SK-MEL-5 (cell line): ENCODE measurements at places on chromosomes 5 and 9. TPM values are rescaled to one million over a fixed set of nuclear protein-coding genes. Genes with fewer than 3 reads are reported as not detected.

DNA sequence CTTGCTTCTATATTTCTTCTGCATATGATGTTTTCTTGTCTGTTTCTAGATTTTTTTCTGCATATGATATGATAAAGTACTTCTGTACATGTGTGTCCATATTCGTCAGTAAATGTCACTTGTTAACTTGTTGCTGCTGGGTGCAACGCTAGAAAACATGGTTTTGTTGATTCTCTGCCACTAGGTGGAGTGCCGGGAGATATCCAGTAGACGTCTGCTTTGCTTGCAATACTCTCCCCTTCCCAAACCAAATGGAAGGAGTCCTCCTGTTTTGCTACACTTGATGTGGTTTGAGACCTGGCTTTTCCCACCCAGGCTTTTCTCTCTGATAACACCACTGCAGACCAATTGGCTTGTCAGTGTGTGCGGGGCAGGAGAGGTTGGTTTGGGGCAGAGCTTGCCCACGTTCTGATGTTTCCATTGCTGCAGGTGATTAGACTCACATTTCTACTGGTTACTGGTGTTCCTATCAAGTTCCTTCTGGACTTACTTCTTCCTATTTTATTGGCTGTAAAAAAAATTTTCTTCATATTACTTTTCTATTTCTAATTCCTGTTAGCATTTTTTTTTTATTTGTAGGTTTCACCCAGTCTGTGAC, 900.0 kb upstream of the CDH10 start:
- DNase-seq = peak; percentile 89

GRCh38 chr5:139422307-139422893, 16.9 kb downstream of the DNAJC18 start:
- DNase-seq = peak; percentile 84

DNA sequence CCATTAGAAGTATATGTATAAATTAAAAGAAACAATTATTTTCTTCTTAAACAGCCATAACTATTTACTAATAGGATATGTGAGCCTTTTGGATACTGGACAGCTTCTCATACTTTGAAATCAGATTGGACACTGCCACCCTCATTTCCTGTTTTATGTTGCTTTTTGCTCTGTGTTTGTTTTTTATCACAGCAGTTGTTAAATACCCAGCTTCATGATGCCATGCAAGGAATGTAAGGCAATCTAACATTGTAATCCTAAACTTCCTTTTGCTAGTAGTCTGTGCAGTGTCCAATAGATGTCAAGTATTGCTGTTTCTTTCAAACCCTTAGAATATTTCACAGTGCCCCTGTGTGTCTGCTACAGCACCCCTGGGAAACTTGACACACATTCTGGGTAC, 56.2 kb downstream of the CNTLN start:
- DNase-seq = no peak

Gene ALDH1A1
- total RNA-seq = 28.8 and 32.9 TPM in 2 replicates

DNA sequence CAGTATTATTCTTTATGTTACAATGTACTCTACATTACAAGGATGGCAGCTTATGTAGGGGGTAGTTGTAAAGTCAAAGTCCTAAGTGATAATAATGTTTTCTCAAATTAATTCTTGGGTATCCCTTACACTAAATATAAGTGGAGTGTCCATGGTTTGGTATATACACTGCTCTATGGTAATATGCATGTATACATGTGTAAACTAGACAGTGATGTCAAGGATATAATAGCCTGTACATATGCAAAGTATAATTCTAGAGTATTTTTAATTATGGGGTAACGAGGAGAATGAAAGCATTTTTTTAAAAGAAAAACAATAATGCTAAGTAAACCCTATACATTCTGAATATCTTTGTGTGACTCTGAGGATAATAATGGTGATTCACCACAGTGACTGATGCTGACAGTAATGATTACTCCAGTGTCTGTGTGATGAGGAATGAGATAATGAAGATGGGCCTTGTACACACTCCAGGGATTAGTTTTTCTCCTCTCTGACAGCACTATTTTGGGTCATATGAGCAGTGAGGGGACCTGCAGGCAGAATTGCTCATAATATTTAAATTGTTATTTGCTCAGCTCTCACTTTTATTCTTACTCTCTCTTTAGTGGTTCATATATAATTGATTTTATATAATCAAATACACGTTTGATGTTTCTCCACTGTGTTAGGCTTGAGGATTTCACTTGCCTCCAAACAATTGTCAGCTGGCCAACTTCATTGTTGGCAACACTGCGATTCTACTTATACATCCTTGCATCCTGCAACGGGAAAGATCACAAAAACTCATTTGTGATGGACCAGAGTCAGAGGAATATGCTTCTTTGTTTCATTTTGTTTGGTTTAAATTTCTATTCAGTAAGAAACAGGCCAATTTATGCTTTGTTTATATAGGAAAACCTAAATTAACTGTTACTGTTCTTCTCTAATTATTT, 88.2 kb downstream of the NREP start:
- DNase-seq = no peak

DNA sequence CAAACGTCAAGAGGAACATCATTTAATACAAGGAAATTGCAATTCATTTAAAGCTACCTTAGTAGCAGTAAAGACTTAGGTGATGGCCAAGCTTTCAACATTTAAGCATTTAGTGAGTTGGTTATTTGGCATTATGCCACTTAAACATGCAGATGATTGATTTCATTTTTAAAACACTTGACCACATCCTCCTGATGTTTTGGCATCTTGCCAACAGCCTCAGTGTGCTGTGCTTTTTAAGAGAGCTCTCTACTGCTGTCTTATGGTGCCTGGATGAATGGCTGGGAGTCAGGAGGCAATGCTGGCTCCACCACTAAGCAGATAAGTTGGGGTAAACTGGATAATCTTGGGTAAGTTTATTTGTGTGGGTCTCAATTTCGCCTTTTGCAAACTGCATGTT, 364.5 kb downstream of the MAN2A1 start:
- peak; percentile 50 for DNase-seq

GRCh38 chr9:4420351-4420750, 69.9 kb upstream of the SLC1A1 start:
- DNase-seq = no peak

GRCh38 chr5:66302344-66302743, 158.2 kb downstream of the SREK1 start:
- no peak for DNase-seq

DNA sequence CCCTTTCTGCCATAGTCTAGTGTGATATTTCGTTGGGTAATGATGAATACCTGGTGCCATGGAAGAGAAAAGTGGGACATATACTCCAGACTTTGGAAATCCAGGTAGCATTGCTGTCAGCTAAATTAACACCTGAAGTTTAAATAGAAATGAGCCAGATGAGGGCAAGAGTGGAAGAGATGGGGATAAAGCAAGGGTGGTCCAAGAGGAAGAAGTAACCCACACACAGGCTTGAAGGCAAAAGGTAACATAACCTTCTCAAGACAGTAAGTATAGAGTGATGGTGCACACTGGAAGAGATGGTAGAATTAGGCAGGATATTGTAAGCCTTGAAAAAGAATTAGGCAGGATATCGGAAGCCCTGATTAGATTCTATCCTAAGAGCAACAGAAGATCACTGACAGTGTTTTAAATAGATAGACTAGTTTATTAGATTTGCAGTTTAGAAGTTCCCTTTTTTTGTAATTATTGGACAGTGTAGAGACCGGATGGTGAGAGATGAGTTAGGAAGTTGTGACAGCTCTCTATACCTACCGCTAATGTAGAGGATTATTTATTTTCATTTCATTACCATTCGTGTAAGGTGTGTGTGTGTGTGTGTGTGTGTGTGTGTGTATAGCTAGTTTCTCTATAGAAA, 16.8 kb downstream of the ANXA1 start:
- no peak for DNase-seq

Gene EXD3
- total RNA-seq = 1.4 and 1.7 TPM in 2 replicates

DNA sequence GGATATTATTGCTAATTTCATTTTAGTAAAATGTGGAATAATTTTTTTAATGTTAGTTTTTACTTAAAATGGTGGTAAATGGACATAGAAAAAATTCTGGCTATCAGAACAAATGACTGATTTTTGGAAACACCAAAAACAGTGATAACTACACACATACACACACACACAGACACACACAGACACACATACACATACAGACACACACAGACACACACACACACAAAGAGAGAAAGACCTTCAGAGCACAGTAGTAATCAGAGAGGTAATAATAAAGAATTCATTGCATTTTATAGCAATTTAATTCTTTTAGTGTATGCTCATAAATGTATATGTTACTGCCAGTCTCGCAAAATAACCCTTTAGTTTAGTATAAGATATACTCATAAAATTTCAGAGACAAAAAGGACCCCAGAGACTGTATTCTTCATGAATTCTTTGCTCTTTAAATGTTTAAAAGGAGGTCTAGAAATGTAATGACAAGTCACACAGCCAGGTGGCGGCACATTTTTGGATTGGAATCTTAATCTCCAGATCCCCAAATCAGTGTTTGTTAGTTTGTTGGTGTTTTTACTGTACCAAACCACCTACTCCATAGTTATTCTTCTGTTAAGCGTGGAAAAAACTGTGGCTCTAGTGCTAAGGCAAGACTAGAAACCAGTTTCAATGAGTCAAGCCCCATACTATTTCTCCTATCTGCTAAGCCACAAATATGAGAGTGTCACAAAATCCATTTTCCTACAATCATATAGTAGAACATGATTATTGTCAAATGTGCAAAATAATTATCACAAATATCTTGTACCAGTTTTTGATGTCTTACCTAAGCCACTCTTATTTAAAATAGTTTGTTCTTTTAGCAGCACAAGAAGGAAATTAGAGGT, 109.9 kb downstream of the EDIL3 start:
- DNase-seq = peak; percentile 56

GRCh38 chr5:142740474-142741242, 29.5 kb upstream of the ARHGAP26 start:
- DNase-seq = no peak

DNA sequence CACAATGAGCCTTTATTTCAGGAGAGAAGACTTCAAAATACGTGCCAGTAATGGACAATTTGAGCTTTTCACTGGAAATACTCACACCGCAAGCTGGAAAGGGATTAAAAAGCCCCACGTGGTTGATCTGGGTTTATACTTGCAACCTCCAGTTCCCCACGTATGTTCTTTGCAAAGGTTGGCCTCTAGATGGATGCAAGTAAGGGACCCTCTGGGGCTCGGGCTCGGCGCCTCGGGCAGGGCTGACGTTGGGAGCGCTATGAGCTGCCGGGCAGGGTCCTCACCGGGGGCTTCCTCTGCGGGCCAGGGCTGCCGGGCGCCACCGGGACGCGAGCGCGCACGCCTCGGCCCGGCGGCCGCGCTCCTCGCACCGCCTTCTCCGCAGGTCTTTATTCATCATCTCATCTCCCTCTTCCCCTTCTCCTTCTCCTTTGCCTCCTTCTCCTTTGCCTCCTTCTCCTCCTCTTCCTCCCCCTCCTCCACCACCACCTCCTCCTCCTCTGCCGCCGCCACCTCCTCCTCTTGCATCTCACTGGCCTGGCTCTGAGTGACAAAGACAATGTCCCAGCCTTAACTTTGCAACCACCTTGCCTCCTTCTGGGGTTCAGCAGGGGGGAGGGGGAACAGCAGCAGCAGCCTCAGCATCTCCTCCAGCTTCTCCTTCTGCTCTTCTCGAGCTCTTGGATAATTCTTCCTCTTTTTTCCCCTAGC, 701 bp upstream of the ZNF462 start:
- DNase-seq = peak; percentile 38

- no peak for DNase-seq
Observed at GRCh38 chr5:159073026-159073425, 26.7 kb downstream of the EBF1 start.

Gene ACER2
- 1.4 and 2.5 TPM in 2 replicates for total RNA-seq

DNA sequence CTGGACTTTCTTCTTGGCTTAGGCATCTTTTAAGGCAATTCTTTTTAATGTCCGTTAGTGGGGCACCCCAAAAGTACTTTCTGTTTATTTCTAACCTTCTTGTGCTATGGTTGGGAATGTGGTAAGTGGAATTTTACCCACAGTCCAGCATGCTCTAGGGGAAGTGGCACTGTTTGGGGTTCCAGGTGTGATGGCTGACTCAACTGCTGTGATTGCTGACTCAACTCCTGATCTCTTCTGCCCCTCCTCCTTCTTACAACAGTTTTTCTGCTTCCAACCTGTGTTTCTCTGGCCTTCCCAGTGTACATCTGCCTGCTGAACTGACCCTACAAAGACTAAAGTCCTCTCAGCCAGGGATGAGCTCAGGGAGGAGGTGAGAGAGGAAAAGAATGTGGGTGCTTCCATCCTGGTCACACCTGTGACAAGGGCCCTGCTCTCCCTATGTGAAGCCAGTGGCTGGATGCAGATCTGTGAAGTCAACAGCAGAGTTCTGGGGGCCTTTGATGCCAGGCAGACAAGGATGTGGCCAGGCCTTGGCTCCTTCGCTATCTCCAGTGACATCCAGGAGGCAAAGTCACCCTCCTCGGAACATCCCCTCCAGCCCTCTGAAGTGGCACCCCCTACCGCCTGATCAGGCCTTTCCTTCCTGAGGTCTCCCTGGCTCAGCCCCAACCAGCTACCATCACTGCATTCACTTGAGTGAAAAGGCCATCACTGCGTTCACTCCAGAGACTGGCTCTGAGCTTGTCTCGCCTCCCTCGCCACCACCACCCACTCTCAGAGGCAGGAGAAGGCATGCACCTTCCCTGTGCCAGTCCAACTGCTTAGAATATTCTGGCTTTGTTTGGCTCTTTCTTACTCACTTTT, 72.2 kb downstream of the C5orf15 start:
- DNase-seq = no peak

- no peak for DNase-seq
Observed at GRCh38 chr9:91900055-91900796, 49.8 kb downstream of the ROR2 start.

- DNase-seq = no peak
Observed at GRCh38 chr9:14351221-14351836, 37.4 kb upstream of the NFIB start.

GRCh38 chr5:88682881-88683361, 200.1 kb downstream of the MEF2C start:
- DNase-seq = no peak

GRCh38 chr5:88269222-88269771, 652 bp upstream of the TMEM161B start:
- no peak for DNase-seq

- DNase-seq = no peak
Observed at GRCh38 chr9:92661743-92662142, 8.2 kb downstream of the IPPK start.

- no peak for DNase-seq
Observed at GRCh38 chr9:132062806-132063205, 16.9 kb downstream of the MED27 start.

GRCh38 chr5:23132231-23132630, 279.1 kb upstream of the CDH12 start:
- DNase-seq = no peak

- DNase-seq = no peak
Observed at GRCh38 chr5:38602641-38603040, 46.2 kb upstream of the LIFR start.

Gene BASP1
- 1.7 and 2.7 TPM in 2 replicates for total RNA-seq

GRCh38 chr5:173352366-173353349, 24.4 kb upstream of the STC2 start:
- DNase-seq = no peak

DNA sequence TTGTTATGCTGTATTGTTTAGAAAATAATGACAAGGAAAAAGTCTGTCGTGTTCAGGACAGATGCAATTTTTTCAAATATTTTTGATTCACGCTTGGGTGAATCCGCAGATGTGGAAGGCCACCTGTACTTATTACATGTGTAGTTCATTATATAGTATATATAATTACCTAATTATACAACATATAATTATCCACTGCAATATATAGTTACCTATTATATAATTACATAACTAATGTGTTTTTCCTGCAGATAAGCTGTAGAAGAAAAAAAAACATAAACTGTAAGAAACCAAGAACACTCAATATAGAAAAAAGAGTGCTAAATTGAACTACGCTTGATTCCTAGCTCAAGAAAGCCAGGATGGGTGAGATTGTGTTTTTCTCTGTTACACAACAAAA, 93.6 kb upstream of the RANBP3L start:
- no peak for DNase-seq
